ENCODE measurements at places on chromosomes 2 and 18. TPM values are rescaled to one million over a fixed set of nuclear protein-coding genes. Genes with fewer than 3 reads are reported as not detected.

ATP5F1A gene
- total RNA-seq, result 369 TPM

FOSL2 gene
- 62.8 TPM for total RNA-seq

NCKAP1 gene
- 123 TPM for total RNA-seq

CABLES1 gene
- 26.6 TPM for total RNA-seq

NOL4 gene
- total RNA-seq, result 1.3 TPM

IL18RAP gene
- 0.89 TPM for total RNA-seq

CNNM3 gene
- 6.3 TPM for total RNA-seq

AGAP1 gene
- 25.6 TPM for total RNA-seq

EFHD1 gene
- 2.7 TPM for total RNA-seq

CAPN14 gene
- 0.49 TPM for total RNA-seq

FBLN7 gene
- 4.0 TPM for total RNA-seq

TRAF3IP1 gene
- 9.4 TPM for total RNA-seq

COL3A1 gene
- 14,030 TPM for total RNA-seq

EFEMP1 gene
- 68.7 TPM for total RNA-seq
